Stimulated activated CD8-positive, alpha-beta memory T cell treated with anti-CD3 and anti-CD28 coated beads, Interleukin-15, amount 100 ng/mL, for 1 hour (primary cell): ENCODE measurements at places on chromosomes 1 and 21.

- DNase-seq: no peak
Observed at GRCh38 chr1:237562242-237562823, 328.4 kb downstream of the ZP4 start.

DNA sequence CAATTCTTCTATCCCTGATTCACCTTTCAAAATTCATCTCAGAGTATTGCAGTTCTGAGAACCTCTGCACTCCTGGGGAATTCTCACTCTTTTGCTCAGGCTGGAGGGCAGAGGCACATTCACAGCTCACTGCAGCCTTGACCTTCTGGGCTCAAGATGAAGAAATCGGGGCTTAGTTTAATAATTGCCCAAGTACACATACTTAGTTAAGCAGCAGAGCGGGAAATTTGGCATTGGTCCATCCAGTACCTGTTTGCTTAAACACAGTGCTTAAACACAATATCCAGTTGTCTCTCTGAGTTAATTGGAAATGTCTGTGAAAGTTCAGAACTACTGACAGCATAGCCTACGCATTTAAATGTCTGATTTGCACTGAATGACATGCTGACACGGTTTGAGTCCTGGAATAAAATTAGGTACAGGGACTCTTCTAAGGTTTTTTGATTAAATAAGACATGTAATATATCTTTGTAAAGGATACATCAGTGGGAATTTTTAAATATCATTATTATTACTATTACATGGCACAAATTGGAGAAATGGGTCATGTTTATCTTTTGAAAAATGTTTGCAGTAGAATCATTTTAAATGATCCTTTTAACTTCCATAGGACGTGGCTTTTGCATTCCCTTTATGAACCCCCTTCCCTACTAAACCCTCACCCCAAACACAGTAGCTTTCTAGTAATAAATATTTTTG lies 337.4 kb downstream of the SRGAP2C start:
- no peak for DNase-seq

DNA sequence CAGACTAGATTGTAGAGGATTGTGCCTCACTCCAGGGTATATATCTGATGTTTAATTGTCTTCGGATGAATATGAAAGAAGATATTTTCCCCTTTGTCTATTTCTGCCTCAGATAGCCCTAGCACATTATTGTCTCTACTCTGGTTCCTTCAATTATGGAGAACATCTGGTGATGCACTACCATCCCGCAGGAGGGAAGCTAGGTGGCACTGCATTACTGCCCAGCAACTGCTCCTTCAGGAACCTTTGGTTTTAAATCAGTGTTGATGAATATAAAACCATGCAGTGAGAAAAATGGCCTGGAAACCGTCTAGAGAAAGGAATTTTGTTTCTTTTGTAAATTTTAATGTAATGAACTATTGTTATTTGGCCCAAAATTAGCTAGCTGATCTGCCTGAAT lies 68.5 kb downstream of the GPR88 start:
- no peak for DNase-seq

DNA sequence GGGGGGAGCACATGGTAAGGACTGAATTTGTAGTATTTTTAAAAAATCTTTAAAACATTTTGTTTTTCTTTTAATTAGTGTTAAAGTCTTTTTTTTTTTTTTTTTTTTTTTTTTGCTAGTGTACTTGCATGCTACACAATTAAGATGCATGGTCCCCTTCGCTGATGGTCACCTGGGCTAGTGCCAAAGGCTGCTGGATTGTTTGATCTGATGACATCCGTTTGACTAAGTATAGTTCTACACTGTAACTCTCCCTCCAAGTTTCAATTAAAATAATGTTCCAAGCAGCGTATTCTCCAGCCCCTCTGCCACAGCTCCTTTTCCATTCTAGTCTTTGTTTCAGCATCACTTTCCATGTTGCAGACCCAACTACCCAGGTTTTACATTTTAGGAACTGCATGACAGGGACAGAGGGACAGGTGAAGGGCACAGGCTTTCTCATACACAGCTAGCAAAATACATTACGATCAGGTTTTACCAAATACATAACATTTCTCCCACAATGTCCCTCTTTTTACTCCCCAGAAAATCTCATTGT lies 852 bp upstream of the RAVER2 start:
- no peak for DNase-seq

DNA sequence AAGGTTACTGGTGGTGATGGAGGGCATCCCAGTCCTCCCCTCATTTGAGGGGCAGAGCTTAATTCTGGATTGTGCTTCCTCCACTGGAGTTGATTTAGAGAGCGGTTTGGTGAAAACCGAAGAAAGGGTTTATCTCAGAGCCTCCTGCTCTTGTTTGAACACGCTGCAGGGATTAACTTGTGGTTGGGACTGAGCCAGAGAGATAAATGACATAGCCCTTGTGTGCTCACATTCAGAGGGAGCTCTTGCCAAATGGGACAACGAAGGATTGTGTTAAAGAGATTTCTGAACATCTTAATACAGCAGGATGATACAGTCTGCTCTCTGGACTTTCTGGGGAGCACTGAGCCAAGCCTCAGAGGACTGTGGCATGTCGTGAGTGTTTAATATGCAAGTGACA lies 308.2 kb downstream of the DISC1 start:
- no peak for DNase-seq

GRCh38 chr1:247417831-247418230 lies 1.9 kb downstream of the NLRP3 start:
- DNase-seq: no peak

DNA sequence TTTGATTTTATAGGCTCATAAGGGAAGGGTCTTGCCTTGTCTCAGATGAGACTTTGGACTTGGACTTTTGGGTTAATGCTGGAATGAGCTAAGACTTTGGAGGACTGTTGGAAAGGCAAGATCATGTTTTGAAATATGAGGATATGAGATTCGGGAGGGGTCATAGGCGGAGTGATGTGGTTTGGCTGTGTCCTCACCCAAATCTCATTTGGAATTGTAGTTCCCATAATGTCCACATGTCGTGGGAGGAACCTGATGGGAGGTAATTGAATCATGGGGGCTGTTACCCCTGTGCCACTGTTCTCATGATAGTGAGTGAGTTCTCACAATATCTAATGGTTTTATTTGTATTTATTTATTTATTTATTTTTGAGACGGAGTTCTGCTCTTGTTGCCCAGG lies 6.9 kb upstream of the CSDE1 start:
- no peak for DNase-seq

DNA sequence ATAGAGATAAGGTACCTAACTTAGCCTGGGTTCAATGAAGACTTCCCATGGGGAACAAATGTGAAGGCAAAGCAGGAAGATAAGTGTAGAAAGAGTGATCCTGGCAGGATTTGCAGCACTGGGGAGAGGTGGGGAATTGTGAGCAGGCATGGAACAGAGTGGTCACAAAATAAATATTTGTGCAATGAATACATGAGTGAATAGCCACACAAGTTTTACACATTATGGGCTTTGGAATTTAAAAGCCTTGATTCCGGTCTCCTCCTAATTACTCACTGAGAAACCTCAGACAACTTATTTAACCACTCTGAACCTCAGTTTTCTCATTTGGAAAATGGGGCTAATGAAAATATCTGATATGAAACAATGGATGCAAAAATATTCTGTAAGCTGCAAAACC lies 148.3 kb downstream of the ELAVL4 start:
- DNase-seq: no peak

DNA sequence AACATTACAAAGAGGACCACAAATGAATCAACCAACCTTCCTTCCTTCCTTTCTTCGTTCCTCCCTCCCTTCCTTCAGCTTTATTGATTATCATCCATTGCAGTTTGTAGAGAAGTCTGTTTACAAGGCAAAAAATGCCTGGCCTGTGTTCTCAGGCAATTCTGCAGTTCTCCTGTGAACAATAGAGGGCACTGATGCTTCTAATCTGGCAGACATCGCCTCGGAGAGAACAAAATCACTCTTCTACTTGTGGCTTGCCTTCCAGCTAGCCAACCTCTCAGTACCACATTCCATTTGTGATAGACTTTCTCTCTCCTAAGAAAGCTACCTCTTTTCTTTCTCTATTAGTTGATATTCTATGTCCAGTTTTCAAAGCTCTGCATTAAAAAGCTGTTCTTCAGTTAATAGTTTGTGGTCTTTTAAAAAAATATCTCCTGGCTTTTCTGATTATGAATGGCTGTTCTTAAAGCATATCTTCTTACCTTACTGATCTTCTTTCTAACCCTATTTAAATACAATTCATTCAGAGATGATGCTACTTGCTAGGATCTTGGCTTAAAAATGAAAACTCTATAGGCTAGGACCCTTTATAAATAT lies 26.9 kb upstream of the ESRRG start:
- no peak for DNase-seq
